Stimulated activated CD4-positive, alpha-beta T cell treated with anti-CD3 and anti-CD28 coated beads, Interleukin-4, amount 100 ng/mL, for 48 hours (primary cell): ENCODE measurements at places on chromosomes 3 and 15.

GRCh38 chr15:99321468-99321867 is 70.2 kb downstream of the LRRC28 start:
- DNase-seq, result no peak

DNA sequence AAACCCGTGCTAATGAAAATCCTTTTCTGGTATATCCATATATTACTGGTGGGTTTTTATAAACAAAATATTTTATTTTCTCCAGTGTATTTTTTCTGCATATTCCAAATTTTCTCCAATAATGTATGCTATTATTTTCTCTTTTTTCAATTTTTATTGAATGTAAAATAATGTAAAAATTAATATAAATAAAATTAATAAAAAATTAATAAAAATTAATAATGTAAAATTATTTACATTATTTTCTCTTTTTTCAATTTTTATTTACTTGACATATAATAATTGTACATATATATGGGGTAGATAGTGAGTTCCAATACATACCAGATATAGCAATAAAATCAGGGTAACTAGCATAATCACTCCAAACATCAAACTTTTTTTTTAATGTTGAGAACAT is 56.4 kb downstream of the OXSM start:
- no peak for DNase-seq

DNA sequence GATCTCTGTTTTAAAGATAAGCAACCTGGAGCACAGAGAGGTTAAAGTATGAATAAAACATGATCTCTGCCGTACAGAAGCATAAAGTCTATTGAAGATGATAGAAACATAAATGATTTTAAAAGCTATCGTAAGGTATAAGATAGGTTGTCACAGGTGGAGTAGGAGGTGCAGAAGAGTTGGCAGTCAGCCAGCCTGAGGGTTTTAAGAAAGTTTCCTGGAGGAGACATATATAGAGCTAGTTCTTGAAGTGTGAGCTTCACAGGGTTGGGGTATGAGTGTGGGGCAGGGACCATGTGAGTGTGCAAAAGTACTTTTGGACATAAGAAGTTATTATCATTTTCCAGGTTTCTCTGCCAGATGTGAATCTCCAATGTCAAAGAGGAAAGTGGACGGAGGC is 3.9 kb upstream of the FGF12 start:
- DNase-seq, result no peak

DNA sequence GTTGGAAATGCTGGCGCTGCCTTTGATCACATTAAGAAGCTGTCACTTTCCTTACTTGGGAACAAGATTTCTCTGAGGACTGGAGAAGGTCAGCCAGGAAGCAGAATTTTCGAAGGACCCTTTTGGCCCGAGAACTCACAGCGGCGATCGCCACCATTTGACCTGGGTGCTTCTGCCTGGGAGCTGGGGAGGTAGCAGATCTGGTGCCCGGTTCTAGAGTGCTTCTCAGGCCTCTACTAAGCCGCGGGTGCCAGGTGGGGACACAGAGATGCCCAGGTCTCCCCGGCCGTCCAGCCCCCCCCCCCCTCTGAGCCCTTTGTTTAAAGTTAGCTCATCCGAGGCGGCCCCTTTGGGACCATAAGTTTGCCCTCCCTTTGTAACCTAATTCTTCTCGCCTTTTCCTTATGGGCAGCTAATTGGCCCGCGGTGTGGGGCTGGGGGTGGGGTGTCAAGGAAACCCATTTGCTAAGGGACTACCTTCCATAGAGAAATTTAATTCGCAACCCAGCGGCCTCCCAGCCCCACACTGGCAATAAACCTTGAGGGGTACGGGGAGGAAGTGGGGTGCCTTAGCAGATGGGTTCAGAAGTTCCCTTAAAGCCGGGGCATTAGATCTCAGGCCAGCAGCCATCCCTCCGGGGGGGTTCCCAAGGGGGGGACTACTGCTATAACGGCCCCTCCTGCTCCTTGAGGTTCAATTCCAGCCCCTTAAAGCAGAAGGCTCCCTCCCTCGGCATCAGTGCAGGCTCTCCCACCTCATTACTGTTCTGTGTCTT is 1.9 kb downstream of the GATA2 start:
- DNase-seq, result no peak

- no peak for DNase-seq
Measured at GRCh38 chr15:91967935-91968606, 114.6 kb downstream of the SLCO3A1 start.

DNA sequence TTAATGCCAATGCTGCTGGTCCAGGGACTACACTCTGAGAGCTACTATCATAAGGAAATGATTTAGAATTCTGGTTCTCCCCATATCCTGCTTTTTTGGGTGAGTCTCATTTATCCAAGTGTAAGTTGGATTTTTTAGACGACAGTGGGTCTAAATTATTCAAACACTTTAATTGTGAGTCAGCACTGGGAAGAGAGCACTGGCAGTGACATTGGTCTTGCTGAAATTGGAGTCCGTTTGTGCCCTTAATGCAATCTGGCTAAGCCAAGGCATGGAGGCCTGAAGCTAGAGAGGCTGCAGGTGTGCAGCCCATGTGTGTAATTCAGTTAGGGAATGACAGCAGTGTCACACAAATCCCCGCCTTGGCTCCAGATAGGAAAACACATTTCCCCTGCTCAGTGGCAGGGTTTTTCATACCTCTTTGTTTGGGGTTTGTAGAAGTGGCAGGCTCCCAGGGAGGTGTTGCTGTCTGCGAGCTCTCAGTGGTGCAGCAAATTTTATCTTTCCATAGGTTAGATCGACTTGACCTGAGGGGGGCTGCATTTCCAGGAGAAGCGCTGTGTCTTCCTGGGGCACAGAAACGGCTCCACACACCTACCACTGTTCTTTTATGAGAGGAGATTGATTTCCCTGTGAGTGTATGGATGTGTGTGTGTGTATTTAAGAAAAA is 197.7 kb downstream of the CD47 start:
- DNase-seq, result no peak

DNA sequence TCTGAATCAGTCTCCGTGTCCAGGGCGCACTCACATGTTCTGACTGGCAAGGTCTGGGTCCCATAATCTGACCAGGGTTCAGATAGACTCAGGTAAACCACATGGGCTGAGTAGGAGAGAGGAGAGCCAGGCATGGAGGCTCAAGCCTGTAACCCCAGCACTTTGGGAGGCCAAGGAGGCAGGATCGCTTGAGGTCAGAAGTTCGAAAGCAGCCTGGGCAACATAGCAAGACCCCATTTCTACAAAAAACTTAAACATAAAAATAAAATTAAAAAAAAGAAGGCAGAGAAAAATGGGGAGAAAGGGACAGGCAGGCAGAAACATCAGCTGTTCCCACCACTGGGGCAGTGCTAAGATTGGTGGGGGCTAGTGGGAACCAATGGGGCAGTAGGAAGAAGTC is 5.4 kb downstream of the TMEM43 start:
- DNase-seq, result no peak

DNA sequence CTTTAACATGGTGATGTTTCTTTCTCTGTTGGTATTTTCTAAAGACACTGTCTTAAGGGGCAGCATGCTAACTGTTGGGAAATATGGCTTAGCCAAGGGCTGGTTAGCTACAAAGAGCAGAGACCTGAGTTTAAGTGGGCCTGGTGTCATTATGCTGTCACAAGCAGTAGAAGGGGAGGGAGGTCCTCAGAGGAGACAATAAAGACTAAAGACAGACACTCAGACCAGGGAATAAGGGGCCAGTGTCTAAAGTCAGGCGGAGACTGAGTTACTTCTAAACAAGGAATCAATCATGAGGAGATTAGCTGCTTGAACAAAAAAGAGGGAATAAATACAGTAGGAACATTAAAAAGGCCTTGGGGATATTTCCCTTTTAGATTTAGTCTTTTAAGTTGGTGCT is 142.7 kb upstream of the DPPA4 start:
- no peak for DNase-seq

- no peak for DNase-seq
Measured at GRCh38 chr3:185558395-185558794, 6.0 kb upstream of the LIPH start.

- no peak for DNase-seq
Measured at GRCh38 chr15:68411735-68412134, 20.2 kb downstream of the ITGA11 start.

- no peak for DNase-seq
Measured at GRCh38 chr15:76153241-76154197, 93.7 kb downstream of the TMEM266 start.

DNA sequence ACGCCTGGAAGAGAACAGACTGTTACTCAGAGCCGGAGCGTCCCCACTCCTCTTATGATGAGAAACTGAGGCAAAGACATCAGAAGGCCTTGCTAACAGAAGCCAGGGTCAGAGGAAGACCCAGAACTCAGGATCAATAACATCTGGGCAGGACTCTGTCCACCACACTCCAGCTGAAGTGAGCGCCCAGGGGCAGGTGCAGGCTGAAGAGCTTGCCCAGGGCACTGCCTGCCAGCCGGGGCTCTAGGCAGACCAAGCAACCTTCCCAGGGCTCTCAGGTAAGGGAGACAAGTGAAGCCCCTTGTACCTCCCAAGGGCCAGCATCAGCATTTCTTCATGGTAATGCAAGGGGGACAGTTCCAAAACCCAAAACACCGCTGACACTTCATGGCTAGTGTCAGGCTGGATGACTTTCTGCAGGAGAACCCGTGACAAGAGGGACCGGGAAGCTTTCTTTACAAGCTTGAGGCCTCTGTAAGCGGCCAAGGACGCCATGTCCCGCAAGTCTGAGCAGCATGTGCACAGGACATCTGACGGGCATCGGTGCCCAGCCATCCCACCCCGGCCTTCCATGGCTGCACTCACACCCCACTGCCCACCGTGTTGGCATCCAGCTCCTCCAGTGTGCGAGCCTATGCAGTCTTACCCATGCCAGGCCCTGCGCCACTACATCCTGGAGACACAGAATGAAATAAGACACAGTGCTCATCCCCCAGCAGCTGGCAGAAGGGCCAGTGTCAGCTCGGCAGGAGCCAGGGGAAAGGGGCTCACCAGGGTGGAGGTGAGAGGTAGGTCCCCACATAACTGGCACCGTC is 14.1 kb downstream of the XXYLT1 start:
- no peak for DNase-seq

DNA sequence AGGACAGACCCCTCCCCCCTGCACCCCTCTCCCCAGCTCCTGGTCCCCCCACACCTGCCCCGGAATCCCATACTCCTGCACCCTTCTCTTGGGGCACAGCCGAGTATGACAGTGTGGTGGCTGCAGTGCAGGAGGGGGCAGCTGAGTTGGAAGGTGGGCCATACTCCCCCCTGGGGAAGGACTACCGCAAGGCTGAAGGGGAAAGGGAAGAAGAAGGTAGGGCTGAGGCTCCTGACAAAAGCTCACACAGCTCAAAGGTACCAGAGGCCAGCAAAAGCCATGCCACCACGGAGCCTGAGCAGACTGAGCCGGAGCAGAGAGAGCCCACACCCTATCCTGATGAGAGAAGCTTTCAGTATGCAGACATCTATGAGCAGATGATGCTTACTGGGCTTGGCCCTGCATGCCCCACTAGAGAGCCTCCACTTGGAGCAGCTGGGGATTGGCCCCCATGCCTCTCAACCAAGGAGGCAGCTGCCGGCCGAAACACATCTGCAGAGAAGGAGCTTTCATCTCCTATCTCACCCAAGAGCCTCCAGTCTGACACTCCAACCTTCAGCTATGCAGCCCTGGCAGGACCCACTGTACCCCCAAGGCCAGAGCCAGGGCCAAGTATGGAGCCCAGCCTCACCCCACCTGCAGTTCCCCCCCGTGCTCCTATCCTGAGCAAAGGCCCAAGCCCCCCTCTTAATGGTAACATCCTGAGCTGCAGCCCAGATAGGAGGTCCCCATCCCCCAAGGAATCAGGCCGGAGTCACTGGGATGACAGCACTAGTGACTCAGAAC is 9.8 kb downstream of the MAP1A start:
- DNase-seq, result no peak

GRCh38 chr3:150996731-150997130 is 24.2 kb upstream of the CLRN1 start:
- DNase-seq, result no peak

DNA sequence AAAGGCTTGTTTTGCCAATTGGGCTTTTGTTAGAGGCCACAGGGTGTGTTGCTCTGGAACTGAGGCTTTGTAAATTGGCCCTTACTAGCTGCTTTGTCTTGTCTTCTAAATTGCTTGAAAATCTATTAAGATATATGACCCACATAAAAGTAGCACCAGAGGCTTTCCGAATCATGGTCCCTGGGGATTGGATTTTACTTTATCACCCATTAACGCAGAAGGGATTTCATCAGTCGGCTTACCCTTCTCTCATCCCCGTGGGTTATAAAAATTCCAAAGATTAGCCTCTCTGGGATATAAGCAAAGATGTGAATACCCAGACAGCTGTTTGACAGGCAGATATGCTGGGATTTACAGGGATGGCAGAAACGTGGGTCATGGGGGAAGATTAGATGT is 98.3 kb upstream of the CHL1 start:
- no peak for DNase-seq

DNA sequence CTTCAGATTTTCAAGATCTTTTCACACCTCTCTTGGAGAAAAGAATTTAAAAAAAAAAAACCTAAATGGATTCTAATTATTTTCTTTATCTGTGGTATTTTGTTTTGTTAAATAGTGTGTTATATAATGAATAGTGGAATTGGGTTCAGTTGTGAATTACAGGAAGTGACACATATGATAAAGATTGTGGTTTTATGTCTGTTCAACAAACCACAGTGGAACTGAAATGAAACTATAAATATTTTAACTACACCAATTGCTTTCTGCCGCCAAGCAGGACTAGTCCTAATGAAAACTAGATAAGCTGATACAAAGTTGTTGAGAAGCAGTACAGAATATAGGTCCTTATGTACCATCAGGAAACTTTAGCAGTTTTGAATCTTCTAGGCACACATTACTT is 121.6 kb downstream of the UBE2E2 start:
- no peak for DNase-seq

DNA sequence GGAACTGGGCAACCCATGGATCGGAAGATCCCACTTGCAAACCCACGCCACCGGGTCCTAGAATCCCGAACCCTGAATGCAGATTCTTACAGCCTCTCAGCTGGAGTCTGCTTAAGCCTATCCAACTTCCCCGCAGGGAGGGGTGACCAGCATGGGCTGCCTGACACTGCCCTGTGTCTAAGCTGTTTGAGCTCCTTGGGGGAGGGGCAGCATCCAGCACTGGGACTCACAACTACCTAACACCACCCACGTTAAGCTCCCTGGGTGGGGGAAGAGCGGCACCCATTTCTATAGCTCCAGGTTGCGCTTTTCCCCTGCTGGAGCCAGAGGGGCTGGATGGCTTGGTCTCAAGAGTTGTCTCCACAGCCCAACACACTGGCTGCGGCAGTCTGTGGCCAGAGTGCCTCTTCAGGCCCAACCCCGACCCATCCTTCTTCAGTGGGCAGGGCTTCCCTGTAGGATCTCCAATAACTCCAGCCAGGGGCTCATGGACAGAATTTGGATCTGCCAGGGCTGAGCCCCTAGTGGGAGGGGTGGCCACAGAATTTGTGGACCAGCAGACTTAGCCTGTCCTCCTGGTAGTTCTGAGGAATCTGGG is 649.2 kb downstream of the TUSC7 start:
- no peak for DNase-seq

- DNase-seq, result no peak
Measured at GRCh38 chr3:149895769-149896168, 74.9 kb downstream of the PFN2 start.

- no peak for DNase-seq
Measured at GRCh38 chr3:16476636-16477035, 36.9 kb downstream of the RFTN1 start.
